K562 (cell line): ENCODE measurements at places on chromosomes 3 and 15.

- 0 out of 3 replicates have a peak, but pooled peaks cover 2% of the 10 kb centered on the region for H3K27me3 ChIP-seq
- no peak for DNase-seq
- H3K27ac ChIP-seq = no peak overlapping the region
- no peaks in the 10 kb centered on the region for H3K36me3 ChIP-seq
- H3K4me3 ChIP-seq = no peak overlapping the region
- no peaks in the 10 kb centered on the region for H3K4me1 ChIP-seq
Observed at GRCh38 chr15:88257311-88258092, 963 bp upstream of the NTRK3 start.

DNA sequence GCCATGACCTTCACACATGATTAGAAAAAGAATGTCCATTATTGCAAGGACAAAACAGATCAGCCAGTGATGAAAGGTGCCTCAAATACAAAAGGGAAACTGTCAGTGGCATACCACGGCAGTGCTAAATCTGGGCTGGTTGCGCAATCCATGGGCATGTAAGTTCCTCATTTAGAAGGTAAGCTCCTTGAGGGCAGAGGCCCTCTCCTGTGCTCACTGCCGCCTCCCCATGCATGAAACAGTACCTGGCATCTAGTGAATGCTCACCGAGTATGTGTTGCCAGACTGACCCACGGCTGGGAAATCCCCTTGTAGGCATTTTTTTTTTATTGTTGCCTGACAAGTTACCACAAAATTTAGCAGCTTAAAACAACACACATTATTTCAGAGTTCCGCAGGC is 312.1 kb upstream of the CHRM5 start:
- no peaks in the 10 kb centered on the region for H3K4me1 ChIP-seq
- no peaks in the 10 kb centered on the region for H3K36me3 ChIP-seq
- H3K27me3 ChIP-seq = peaks cover 9% of the 10 kb centered on the region; the same call in 1 of the 2 replicates
- no peak overlapping the region for H3K27ac ChIP-seq
- no peak overlapping the region for H3K4me3 ChIP-seq
- DNase-seq = no peak

- H3K27me3 ChIP-seq = peaks cover 8% of the 10 kb centered on the region
- no peak overlapping the region for H3K27ac ChIP-seq
- H3K4me3 ChIP-seq = no peak overlapping the region
- no peak for DNase-seq
- H3K4me1 ChIP-seq = no peaks in the 10 kb centered on the region
Observed at GRCh38 chr3:24834442-24834841, 339.8 kb upstream of the THRB start.

- no peak for DNase-seq
- no peak overlapping the region for H3K27ac ChIP-seq
- H3K4me1 ChIP-seq = no peaks in the 10 kb centered on the region
- H3K36me3 ChIP-seq = no peaks in the 10 kb centered on the region
- H3K4me3 ChIP-seq = no peak overlapping the region
Observed at GRCh38 chr3:104961851-104962250, 404.9 kb upstream of the ALCAM start.

DNA sequence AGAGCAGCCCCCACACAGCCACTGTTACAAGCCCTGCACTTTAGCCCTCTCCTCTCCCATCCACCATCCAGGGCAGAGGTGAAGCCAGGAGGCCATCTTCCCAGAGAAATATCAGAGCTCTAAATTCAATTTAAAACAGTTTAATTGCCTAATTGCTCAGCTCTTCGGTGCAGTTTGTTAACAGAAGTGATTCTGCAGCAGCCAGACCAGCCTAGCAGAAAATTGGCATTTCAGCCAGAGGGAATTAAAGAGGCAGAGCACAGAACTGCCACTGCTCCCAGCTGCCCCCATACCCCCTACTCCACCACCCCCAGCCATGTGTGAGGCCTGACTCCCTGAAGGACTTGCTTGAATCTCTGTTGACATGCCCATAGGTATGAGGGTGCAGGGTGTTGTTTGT is 38.5 kb downstream of the TPRA1 start:
- peaks cover 12% of the 10 kb centered on the region for H3K4me1 ChIP-seq
- H3K4me3 ChIP-seq = no peak overlapping the region

DNA sequence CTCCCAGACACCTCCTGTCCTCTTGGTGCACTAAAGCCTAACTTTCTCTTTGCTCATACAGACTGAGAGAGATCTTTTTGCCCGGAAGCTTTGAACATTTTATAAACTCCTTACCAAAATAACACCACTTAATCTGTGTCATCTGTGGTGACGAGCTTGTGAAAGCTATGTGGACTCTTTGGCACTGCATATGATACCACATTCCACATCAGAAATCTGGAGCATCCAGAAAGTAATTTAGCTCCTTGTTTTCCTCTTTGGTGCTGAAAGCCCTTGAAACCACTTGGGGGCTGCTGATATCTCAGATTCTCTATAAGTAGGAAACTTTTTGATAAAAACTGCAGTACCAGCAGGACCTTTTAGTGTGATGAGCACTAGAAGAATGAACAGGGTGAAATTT is 128.3 kb downstream of the ALCAM start:
- H3K27ac ChIP-seq = no peak overlapping the region
- H3K27me3 ChIP-seq = no peaks in the 10 kb centered on the region
- no peak overlapping the region for H3K4me3 ChIP-seq
- no peaks in the 10 kb centered on the region for H3K4me1 ChIP-seq
- no peaks in the 10 kb centered on the region for H3K36me3 ChIP-seq
- no peak for DNase-seq

DNA sequence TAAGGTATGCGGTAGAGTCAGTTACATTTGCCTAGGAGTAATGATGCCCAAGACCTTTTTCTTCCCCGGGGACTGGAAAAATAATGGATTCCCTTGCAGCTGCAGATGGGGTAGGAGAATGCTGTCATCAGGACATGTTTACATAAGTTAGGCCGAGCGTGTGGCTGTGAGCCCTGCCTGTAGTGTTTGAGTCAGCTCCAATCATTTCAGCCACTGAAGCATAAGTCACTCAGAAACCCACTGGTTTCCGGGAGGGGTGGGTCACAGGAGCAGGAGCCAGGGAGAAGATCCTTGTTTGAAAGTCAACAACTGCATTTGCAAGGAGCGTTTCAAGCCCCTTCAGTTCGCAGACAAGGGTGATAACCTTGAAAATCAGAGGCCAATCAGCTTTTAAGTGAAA is 562.3 kb downstream of the MCTP2 start:
- no peaks in the 10 kb centered on the region for H3K27me3 ChIP-seq
- H3K4me1 ChIP-seq = no peaks in the 10 kb centered on the region
- H3K4me3 ChIP-seq = no peak overlapping the region
- no peak overlapping the region for H3K27ac ChIP-seq
- no peak for DNase-seq
- H3K36me3 ChIP-seq = no peaks in the 10 kb centered on the region

DNA sequence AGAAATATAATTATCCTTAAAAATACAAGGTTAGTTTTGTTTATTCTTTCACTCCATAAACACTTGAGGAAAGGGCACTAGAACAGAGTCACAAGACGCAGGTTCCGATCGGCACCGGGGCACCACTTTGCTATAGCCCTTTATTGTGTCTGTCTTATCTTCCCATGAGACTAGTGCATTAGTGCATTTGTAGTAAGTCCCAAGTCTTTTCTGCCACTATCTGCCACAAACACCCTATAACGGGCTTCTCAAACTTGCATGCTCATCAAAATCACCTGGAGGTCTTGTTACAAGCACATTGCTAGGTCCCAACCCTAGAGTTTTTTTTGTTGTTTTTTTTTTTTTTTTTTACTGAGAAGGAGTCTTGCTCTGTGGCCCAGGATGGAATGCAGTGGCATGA is 213.1 kb downstream of the FOXP1 start:
- H3K4me1 ChIP-seq = peaks cover 6% of the 10 kb centered on the region; the same call in 1 of the 2 replicates
- peak; percentile 14 for DNase-seq
- peak overlapping the region; percentile 41; the same call in 2 of the 3 replicates for H3K27ac ChIP-seq
- H3K4me3 ChIP-seq = no peak overlapping the region

- H3K27me3 ChIP-seq = no peaks in the 10 kb centered on the region
- no peak overlapping the region for H3K4me3 ChIP-seq
- H3K36me3 ChIP-seq = no peaks in the 10 kb centered on the region
Observed at GRCh38 chr3:172520301-172520831, 2.9 kb downstream of the TNFSF10 start.

- no peak for DNase-seq
- H3K4me3 ChIP-seq = no peak overlapping the region
- no peak overlapping the region for H3K27ac ChIP-seq
- no peaks in the 10 kb centered on the region; the same call in 1 of the 2 replicates for H3K27me3 ChIP-seq
Observed at GRCh38 chr15:85307687-85308045, 72.7 kb upstream of the AKAP13 start.

- peaks cover 7% of the 10 kb centered on the region; the same call in 1 of the 2 replicates for H3K4me1 ChIP-seq
- no peak overlapping the region for H3K27ac ChIP-seq
- DNase-seq = no peak
- no peaks in the 10 kb centered on the region for H3K27me3 ChIP-seq
- H3K36me3 ChIP-seq = no peaks in the 10 kb centered on the region; the same call in 2 of the 3 replicates
Observed at GRCh38 chr3:172155897-172156585, 116.7 kb downstream of the FNDC3B start.

- H3K4me3 ChIP-seq = no peak overlapping the region
- no peaks in the 10 kb centered on the region for H3K27me3 ChIP-seq
- H3K4me1 ChIP-seq = no peaks in the 10 kb centered on the region
- no peaks in the 10 kb centered on the region for H3K36me3 ChIP-seq
- no peak for DNase-seq
Observed at GRCh38 chr3:188507244-188507720, 353.3 kb downstream of the LPP start.

DNA sequence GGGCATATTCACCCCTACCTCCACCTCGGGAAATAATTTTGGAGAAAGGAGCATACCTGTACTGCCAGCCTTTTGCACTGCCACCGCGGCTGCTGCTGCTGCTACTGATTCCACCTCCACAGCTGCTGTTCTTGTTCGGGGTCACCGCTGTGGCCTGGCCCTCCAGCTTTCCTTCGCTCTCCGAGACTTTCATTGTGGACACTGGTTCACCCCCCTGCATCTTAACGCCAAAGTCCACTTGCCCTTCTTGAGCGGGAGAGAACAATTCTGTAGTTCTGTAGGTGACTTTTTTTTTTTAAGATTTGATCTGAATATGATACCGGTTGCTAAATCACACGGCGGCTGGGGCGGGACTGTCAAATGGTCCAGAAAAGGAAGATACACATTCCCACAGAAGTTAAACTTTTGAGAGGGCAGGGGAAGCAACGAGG is 701 bp downstream of the OSBPL11 start:
- peak overlapping the region; percentile 81 for H3K27ac ChIP-seq
- H3K36me3 ChIP-seq = no peaks in the 10 kb centered on the region
- peaks cover 8% of the 10 kb centered on the region; the same call in 2 of the 3 replicates for H3K4me1 ChIP-seq
- H3K4me3 ChIP-seq = peak overlapping the region; percentile 63

GRCh38 chr3:193574488-193575070 is 18.4 kb upstream of the OPA1 start:
- no peak for DNase-seq
- H3K4me1 ChIP-seq = no peaks in the 10 kb centered on the region
- H3K4me3 ChIP-seq = no peak overlapping the region
- H3K36me3 ChIP-seq = no peaks in the 10 kb centered on the region
- peaks cover 4% of the 10 kb centered on the region; the same call in 1 of the 2 replicates for H3K27me3 ChIP-seq

DNA sequence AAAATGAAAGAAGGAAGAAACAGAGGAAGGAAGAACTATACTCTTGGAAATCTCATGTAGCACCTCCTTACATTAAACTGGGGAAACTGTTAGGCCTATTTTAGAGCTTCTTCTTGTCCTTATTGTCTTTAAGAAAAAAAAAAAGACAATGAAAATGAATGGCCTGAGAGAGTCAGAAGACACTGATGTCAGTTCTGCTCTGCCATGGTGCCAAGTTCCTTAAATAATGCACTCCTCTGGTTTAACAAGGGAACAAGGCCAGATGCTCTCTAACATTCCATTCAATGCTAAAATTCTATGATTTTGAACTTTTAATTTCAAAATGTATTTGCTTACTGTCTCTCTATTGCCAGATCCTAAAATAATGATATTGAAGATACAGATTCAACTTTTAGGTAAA is 4.4 kb upstream of the MBNL1 start:
- no peak for DNase-seq
- peaks cover 47% of the 10 kb centered on the region for H3K4me1 ChIP-seq
- H3K36me3 ChIP-seq = peaks cover 10% of the 10 kb centered on the region; the same call in 1 of the 3 replicates
- no peak overlapping the region for H3K27ac ChIP-seq
- H3K27me3 ChIP-seq = no peaks in the 10 kb centered on the region
- H3K4me3 ChIP-seq = no peak overlapping the region

DNA sequence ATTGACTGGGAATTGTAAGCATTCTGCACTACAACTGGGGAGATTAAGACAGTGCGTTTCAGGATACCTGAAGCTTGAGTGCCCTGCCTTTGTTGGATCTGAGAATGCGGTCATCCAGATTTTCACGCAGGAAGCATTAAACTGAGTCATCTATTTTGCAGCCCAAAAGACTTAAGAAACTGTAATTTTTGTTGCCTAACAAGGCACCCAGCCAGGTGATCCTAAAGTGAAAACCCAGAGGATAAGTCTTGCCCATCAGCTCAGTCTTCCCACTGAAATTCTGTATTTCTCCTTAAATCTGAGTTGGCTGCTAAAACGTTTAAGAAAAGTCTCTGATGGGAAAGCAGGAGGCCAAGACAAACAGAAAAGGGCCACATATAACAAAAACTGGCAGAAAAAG is 242.5 kb upstream of the TMCO5A start:
- DNase-seq = no peak
- H3K4me3 ChIP-seq = no peak overlapping the region
- no peaks in the 10 kb centered on the region for H3K36me3 ChIP-seq
- no peak overlapping the region for H3K27ac ChIP-seq
- H3K27me3 ChIP-seq = no peaks in the 10 kb centered on the region
- no peaks in the 10 kb centered on the region for H3K4me1 ChIP-seq

GRCh38 chr3:126499401-126499800 is 18.2 kb downstream of the UROC1 start:
- no peak overlapping the region for H3K27ac ChIP-seq
- H3K27me3 ChIP-seq = no peaks in the 10 kb centered on the region
- H3K36me3 ChIP-seq = no peaks in the 10 kb centered on the region
- no peaks in the 10 kb centered on the region for H3K4me1 ChIP-seq
- DNase-seq = no peak
- no peak overlapping the region for H3K4me3 ChIP-seq
